ENCODE measurements at places on chromosomes 7 and 10.

DNA sequence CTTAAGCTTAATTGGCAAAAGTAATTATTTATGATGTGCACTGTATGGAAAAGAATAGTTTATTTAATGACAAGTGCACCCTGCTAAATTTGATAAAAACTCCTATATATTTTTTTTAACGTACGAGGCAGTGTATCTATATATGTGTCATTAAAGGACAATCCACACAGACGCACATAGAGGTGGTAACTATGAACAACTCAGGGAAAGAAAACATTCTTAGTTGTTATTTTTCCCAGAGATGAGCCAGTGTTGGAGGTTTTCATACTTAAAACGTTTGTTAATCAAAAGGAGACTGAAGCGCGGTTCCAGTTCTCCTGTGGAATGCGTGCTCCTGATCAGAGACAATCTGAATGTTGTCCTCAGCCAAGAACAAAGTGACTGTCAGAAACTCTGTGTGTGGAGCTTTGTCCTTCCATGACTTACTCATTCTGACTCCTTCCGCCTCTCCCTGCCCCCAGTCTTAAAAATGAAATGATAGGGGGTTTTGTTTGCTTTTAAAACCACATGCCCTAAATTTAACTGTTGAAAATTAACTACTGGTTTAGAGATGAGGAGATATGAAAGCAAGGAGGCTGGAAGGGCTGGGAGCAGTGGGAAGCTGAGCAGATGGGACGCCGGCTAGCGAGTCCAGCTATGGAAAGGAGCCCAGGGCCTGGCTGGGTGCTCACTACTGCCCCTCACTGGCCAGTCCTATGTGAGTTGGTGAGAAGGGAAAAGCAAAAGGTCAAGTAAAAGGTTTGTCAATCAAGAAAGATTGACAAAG, 99.6 kb downstream of the SVIL start:
- no peak for DNase-seq

GRCh38 chr10:60816628-60817397, 38.5 kb downstream of the CDK1 start:
- no peak for DNase-seq

GRCh38 chr7:81128011-81128410, 209.2 kb upstream of the SEMA3C start:
- DNase-seq: no peak

- DNase-seq: no peak
These were observed 32.6 kb upstream of the MXI1 start for GRCh38 chr10:110174816-110175215.

- DNase-seq: no peak
These were observed 258.8 kb upstream of the TEX47 start for GRCh38 chr7:89054361-89054760.

GRCh38 chr10:51699145-51699474, 285 bp downstream of the CSTF2T start:
- no peak for DNase-seq

GRCh38 chr7:72490301-72490700, 78.2 kb upstream of the CALN1 start:
- DNase-seq: no peak

- no peak for DNase-seq
These were observed 185.8 kb downstream of the RELN start for GRCh38 chr7:103803631-103804030.

DNA sequence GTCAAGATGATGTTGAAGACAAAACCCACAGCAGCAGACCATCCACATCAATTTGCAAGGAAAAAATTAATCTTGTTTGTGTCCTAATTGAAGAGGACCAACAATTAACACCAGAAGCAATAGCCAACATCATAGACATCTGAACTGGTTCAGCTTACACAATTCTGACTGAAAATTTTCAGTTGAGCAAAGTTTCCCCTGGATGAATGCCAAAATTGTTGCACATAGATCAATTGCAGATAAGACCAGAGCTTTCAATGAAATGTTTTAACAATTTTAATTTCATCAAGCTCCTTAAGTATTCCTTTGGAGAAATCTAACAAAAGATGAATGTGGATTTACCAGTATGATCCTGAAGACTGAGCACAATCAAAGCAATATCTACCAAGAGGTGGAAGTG, 168.6 kb downstream of the CTNNA3 start:
- DNase-seq: no peak

DNA sequence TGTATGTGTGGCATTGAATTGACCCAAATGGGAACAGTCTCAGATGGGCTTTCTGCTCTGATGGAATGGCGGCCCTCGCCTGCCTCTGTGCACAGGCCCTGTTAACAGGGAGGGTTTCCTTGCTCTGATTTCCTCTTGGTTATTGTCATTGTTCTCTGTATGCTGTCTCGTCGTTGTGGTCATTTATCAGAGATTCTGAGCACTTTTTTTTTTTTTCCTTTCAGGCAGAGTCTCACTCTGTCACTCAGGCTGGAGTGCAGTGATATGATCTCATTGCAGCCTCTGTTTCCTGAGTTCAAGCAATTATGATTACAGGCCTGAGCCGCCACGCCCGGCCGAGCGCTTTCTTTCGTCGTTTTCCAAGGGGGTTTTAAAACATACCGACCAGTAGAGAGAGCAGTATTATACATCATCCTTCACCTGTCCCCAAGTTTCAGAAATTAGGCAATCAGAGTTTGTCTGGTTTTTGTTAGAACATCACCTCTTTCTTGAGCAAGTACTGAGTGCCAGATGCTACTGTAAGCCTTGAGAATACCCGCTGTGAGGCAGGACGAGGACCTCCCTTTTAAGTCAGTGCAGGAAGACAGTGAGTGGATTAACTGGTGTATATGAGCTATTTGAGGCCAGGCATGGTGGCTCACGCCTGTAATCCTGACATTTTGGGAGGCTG, 6.5 kb downstream of the CHST12 start:
- DNase-seq: no peak

GRCh38 chr7:112182749-112183148, 23.4 kb downstream of the DOCK4 start:
- DNase-seq: no peak

DNA sequence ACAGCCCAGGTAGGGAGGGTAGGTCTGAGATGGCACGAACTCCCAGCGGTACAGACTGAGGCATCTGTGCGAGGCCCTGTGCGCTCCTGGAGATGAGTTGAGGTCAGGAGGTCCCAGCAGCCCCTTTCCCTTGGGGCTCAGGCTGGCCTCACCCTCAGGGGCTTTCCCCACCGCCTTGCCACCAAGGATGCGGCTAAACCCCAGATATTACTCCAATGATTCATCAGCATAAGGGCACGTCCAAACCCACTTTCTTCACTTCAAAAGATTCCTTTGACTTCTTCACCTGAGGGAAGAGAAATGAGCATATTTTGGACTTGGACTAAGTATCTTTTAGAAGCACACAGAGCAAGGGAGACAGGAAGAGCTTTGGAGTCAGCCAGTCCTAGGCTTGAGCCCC, 20.3 kb downstream of the UROS start:
- DNase-seq: no peak

DNA sequence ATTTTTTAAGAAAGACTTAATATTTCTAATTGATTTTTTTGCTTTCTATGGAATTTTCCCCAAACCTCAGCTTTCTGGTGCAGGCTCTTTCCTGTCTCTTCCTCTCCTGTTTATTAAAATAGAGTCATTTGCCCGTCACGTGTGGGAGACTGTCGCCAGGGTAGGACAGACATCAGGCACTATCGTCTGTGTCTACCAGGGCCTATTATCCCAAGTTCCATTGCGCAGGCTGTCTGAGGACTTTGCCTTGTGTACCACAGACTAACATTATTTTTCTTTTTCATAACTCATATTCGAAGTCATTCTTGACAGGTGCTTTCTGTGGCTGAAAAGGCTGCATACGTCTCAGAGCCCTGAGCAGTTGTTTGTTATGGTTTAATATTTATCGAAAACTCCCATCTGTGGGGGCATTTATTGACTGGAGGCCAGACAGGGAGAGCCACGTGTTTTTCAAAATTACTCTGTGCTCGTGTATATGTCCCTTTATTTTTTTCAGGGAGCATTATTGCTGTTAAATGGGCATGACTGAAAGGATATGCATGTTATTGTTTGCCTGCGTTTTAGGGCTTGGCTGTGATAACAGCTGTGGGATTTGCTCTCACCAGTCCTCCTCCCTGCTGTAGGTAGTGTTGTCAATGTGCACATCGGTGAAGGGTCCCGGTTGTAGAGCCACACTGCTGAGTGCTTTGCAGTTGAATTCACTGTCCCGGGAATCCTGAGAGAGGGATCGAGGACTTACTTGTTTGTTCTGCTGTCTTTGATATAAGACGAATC, 89.8 kb downstream of the CAMK1D start:
- no peak for DNase-seq

DNA sequence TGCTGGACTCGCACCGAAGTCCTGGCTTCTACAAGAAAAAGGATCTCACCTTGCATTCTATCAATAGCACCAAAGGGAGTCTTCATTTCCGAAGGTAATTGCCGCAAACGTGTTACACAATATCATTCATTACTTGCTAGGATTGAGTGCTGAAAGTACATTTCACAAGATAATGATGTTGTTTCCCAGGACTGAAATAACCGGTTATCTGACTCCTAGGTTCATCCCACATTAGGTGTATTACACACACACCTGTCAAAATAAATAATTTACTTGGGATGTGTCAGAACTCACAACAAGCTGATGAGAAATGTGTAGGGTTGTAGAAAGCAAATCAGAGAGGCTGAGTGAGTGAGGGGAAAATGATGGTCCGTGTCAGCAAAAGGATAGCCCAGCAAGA, 219.4 kb upstream of the RHOBTB1 start:
- no peak for DNase-seq

GRCh38 chr7:142134909-142135308, 23.4 kb downstream of the MGAM2 start:
- no peak for DNase-seq

- no peak for DNase-seq
These were observed 270.1 kb downstream of the TCERG1L start for GRCh38 chr10:131041441-131041840.

GRCh38 chr10:105656856-105657255, 1015.8 kb downstream of the SORCS3 start:
- DNase-seq: no peak

DNA sequence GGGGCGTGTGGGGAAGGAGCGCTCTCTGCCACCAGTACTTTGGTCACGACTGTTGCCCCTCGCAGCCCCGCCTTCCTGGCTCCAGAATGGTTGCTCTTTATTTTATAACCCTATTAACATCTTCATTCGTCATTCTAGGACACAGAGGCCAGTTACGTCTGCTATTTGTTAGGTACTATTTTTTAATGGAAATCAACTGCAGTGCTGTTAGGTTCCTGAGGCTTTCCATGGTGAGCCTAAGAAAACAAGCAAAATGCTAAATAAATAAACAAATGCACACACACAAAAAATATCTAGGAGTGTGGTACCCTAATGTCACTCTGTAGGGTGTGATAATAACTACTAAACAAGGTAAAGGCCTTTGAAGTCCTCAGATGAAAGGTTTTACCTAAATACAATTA, 71.1 kb downstream of the SLC37A3 start:
- no peak for DNase-seq

DNA sequence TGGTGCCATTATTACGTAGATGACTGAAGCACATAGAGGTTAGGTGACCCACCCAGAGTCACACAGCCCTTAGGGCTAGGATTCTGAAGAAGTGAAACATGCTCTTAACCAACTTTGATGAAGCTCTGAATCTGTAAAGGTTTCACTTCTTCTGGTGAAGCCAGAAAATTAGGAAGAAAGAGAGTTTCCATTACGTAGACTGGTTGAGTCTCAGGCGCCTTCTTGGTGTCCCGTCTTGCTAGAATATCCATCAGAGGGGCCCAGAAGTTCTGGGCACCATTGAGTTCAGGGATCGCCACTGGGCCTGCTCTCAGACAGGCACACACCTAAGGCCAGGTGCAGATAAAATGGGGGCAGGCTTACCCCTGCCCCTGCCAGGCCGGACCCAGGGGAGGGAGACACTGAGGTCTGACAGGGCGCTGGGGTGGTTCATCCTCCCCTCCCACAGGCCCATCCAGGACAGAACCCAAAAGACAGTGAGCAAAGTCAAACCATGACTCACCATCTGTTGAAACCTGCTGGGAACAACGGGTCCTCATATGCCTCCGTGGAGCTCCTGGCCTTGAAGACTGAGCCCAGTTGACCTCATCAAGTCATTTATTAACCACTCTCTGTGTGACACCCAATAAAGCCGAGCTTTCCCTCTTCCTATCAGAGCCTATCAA, 33.2 kb downstream of the DRGX start:
- no peak for DNase-seq

DNA sequence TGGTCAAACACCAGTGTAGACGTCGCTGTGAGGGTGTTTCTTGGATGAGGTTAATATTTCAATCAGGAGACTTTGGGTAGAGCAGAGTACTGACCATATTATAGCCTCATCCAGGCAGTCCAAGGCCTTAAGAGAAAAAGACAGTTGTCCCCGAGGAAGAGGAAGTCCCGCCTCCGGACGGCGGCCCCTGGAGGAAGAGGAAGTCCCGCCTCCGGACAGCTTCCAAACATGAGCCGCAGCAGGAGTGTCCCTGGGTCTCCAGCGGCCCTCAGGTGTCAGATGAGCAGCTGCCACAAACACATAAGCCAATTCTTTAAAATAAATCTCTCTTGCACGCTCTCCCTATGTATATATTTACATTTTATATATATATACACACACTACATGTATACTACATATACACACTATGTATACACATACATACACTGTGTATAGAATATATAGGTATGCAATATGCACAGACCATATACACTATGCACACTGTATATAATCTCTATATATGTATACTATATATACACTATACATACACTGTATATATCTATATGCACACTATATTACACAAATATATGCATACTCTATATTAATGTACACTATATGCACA, 37.5 kb downstream of the PWWP2B start:
- no peak for DNase-seq

DNA sequence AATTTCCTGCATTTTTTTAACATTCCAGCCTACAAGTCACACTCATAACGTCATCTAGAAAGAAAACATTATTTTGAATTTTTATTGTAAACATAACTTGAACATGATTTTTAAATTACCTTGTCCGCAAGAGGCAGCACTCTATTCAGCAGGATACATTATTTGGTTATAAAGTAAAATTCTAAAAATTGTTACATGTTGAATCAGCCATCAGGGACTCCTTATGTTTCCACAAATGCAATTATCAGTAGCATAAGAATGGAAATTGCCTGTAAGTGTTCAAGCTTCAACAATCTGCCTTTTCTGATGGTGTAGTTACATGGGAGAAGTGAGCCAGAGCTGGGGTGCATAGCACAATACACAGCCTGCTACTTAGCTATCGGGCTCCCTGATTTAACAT, 97.5 kb downstream of the ZNF365 start:
- DNase-seq: no peak

GRCh38 chr10:130686689-130687300, 550.6 kb downstream of the GLRX3 start:
- DNase-seq: no peak

- DNase-seq: no peak
These were observed 124.9 kb downstream of the ELFN1 start for GRCh38 chr7:1794888-1795542.

Measured in T-helper 17 cell (primary cell).